ENCODE measurements at places on chromosomes 7 and 10. TPM values are rescaled to one million over a fixed set of nuclear protein-coding genes. Genes with fewer than 3 reads are reported as not detected.

DNA sequence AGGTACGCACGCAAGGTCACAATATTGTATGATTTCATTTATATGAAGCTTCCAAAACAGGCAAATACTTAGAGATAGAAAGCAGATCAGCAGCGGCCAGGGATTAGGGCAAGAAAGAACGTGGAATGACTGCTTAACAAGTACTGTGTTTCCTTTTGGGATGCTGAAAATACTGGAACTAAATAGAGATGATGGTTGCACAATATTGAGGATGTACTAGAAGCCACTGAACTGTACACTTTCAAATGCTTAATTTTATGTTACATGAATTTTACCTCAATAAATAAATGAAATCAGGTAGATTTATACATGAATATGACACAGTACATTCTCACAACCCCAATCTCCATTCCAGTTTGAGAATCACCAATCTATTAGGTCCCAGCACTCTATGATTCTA, 15.6 kb downstream of the SEM1 start:
- no peak for DNase-seq

DNA sequence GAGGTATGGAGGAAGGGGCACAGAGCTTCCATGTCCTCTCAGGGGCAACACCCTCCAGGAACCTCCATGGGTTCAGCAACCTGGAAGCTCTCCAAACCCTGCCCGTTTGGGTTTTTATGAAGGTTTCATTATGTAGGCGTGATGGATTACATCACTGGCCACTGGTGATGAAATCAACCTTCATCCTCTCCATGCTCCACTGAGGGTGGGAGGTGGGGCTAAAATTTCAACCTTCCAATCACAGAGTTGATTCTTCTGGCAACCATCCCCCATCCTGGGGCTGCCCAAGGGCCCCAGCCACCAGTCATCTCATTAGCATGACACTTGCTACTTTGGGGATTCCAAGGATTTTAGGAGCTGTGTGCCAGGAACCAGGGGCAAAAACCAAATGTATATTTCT, 90.1 kb downstream of the TEX36 start:
- DNase-seq: no peak

DNA sequence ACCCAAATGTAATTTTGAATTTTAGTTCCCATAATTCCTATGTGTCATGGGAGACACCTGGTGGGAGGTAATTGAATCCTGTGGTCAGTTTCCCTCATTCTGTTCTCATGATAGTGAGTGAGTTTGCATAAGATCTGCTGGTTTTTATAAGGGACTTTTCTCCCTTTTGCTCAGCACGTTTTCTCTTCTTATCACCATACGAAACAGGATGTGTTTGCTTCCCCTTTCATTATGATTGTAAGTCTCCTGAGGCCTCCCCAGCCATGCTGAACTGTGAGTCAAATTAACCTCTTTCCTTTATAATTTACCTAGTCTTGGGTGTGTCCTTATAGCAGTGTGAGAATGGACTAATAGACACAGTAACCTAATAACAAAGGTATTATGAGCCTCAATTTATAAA, 36.1 kb upstream of the ZNF736 start:
- no peak for DNase-seq

DNA sequence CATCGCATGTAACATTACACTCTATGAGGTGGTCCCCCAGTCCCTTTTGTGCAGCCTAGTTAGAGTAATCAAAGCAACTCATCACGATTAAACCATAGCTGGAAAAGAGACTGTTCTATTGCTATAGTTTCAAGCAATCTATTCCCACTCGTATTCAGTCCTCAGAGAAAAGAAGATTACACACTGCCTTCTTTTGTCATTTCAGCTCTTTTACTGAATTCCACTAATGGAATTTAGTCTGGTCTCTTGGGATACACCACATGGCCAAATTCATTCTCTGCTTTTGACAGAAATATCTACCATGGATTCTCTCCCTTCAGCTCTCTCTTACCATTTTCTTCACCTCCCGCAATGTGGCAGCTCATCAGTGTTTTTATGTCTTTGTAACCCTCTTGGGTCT, 108.9 kb upstream of the HDAC9 start:
- no peak for DNase-seq

- DNase-seq: no peak
Measured at GRCh38 chr10:101157756-101158458, 26.8 kb downstream of the TLX1 start.

DNA sequence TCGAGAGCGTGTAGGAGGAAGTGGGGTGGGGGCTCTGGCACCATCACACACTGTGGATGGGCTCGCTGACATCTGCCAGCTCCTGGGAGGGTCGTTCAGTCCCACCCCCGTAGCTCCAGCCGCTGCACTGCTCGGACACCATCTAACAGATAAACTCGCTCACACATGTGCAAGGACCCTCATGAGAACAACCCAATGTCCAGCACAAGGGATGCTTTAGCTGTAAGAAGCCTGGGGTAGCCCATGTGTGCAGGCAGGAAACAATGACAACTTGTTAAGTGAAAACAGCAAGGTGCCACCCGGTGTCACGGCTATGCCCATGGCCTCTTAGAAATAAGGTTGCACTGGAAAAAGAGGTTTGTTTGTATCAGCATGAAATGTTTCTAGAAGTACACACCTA, 14.1 kb downstream of the OGDHL start:
- DNase-seq: no peak

GRCh38 chr7:78953090-78953489, 500.4 kb downstream of the MAGI2 start:
- no peak for DNase-seq

- no peak for DNase-seq
Measured at GRCh38 chr10:48731654-48732053, 47.0 kb downstream of the WDFY4 start.

- DNase-seq: no peak
Measured at GRCh38 chr10:103854265-103854685, 1.1 kb downstream of the SH3PXD2A start.

- DNase-seq: no peak
Measured at GRCh38 chr7:7550663-7551062, 15.0 kb upstream of the COL28A1 start.

ENTPD1 gene
- total RNA-seq: 0.12 TPM

AGAP9 gene
- total RNA-seq: 2.9 TPM

MSMB gene
- total RNA-seq: not detected

MOSPD3 gene
- total RNA-seq: 18.5 TPM

NANOS1 gene
- total RNA-seq: 4.7 TPM

TRPV5 gene
- not detected for total RNA-seq

PSPH gene
- total RNA-seq: 178 TPM

OR2A42 gene
- total RNA-seq: not detected

All from H4 (cell line).